NCI-H345 (cell line): ENCODE measurements at places on chromosomes 4 and X.

- no peak for DNase-seq
Observed at GRCh38 chr4:38236003-38236402, 275.8 kb downstream of the PTTG2 start.

- peak; percentile 60 for DNase-seq
Observed at GRCh38 chr4:71586087-71586763, 197.7 kb downstream of the GC start.

GRCh38 chrX:70762285-70762684 lies 146.2 kb downstream of the TEX11 start:
- DNase-seq, result no peak

- peak; percentile 43 for DNase-seq
Observed at GRCh38 chrX:11367609-11368430, 74.6 kb downstream of the AMELX start.

DNA sequence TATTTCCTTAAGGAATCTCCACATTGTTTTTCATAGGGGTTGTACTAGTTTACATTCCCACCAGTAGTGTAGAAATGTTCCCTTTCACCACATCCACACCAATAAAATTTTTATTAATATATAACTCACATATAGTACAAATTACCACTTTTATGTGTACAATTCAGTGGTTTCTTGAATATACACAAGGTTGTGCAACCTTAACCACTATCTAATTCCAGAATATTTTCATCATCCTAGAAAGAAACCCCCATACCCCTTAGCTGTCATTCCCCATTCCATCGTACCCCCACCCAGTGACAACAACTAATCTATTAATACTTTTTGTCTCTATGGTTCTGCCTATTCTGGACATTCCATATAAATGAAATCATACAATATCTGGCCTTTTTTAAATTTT lies 108.3 kb upstream of the USP9X start:
- DNase-seq, result no peak

DNA sequence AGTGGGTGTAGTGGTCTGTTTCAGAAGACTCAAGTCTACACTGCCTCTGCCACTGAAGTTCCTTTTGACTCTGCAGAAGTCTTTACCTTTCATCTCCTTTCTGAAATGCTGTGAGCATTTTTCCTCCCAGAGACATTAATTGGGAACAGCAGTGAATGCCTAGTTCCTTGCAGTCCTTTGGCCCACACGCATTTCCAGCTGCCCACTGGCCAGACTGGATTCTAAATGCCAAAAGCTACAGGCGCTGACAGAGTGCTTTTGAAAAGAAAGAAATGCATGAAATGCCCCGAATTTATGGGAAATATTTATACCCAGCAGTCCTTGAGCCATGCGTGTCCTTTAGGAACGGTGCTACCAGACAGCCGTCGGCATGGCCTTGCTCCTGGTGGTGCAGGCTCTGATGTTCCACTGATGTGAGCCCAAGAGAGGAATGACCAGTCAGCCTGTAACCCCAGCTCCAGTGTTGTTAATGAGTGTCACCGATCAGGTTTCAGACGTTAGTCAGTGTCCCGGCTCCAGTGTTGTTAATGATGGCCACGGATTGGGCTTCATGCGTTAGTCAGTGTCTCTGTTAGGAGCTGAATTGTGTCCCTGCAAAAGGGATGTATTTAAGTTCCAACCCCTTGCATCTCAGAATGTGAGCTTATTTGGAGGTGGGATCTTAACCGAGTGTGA lies 132.6 kb downstream of the TBL1X start:
- DNase-seq, result no peak

DNA sequence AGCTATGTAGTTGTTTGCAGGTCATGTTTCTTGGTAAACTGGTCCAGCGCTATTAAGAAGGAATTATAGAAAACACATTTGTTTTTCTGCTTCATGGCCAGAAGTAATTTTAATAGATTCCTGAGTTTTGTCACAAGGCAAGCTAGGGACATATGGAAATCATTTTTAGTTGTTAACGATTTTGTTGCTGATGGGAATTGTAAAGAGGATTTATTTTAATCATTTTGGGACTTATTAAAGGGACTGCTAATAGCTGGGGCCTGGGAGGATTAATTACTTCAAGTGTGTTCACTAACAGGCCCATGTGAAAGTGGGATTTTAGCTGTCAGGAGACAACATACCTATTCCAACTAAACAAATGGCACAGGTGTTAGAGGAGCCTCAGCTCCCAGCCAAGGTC lies 492.0 kb upstream of the ARX start:
- no peak for DNase-seq

- no peak for DNase-seq
Observed at GRCh38 chr4:141021397-141022110, 111.7 kb downstream of the RNF150 start.

DNA sequence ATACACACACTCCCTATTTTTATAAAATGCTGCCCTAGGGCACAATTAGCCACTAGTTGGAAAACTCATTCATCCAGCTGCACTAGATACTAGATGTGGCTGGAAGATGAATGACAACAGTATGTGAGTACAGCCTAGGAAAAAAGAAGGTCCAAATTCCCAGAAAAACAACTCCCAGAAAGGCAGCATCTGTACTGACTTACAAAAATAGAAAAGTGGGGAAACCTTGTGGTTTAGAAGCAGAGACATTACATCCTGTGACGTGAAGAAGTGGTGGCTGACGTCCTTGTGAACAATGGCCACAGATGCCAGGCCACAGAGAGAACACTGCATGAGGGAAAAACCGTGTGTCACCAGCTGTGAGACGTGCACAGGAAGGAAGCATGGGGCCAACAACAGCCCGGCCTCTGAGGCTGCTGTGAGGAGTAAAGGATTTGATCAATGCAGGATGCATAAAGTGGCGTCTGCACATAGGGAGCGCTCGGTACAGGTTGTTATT lies 81.2 kb downstream of the SPRY1 start:
- no peak for DNase-seq

- no peak for DNase-seq
Observed at GRCh38 chr4:3019145-3019846, 55.0 kb downstream of the HTT-AS start.

GRCh38 chr4:42480717-42481116 lies 83.4 kb downstream of the SHISA3 start:
- no peak for DNase-seq

DNA sequence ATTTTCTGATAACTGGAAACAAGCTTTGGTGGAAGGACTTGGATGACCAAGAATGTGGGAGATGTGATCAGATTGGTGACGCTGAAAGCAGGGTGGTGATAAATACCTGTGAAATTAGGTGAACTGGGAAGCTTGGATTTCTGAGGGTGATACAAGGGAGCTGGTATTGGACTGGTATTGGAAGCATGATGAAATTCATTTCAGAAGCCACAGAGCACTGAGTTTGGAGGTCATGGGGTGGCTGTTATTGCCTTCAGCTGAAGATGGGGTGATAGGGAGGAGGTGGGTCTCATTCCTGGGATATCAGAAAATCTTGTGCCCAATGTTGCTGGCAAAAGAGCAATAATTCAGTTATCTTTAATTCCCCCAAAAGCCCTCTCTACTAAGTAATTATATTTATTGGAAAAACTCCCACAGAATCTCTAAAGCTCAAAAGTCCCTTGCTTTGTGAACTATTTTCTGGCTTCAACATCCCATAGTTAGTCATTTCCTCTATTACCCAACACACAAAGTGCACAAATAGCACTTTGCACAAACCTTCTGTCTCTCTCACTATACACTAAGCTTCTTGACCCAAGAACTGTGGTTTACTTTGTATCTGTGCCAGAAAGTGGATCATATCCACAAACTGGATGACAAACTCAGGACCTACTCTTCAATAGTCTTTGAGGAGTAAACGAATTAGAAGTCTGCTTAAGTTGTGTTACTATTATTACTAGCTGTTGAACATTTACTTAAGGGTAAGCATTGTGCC lies 23.1 kb upstream of the CAMK2D start:
- DNase-seq, result no peak

DNA sequence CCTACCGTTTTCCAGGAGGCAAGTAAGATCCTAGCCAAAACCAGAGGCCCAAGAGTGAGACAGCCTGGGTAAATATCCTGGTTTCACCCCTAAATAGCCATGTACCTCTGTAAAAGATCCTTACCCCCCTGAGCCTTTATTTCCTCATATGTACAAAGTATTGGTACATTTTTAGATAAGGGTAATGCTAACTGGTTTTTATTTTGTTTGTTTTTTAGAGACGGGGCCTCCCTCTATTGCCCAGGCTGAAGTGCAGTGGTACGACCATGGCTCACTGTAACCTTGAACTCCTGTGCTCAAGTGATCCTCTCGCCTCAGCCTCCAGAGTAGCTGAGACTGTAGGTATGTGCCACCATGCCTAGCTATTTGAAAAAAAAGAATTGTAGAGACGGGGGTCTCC lies 29.4 kb downstream of the SERPINA7 start:
- no peak for DNase-seq

DNA sequence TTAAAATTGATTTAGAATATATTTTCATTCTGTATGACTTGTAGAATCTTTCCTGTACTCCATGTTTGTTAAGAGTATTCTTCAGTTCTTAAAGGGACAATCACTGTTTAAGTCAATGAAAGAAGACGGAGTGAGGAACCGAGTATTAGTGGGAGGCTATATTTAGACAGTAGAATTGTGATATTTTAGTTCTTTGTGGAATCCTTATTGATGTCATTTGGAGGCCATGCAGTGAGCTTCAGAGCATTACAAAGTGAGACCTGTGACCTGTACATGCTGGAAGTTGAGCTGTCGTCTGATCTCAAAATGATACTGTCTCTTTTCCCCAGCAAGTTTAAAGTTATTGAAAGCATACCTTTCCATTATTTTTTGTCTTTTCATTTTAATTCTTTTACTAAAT lies 394.7 kb downstream of the GALNTL6 start:
- DNase-seq, result no peak

- peak; percentile 32 for DNase-seq
Observed at GRCh38 chrX:129984111-129984958, 1.9 kb downstream of the BCORL1 start.

DNA sequence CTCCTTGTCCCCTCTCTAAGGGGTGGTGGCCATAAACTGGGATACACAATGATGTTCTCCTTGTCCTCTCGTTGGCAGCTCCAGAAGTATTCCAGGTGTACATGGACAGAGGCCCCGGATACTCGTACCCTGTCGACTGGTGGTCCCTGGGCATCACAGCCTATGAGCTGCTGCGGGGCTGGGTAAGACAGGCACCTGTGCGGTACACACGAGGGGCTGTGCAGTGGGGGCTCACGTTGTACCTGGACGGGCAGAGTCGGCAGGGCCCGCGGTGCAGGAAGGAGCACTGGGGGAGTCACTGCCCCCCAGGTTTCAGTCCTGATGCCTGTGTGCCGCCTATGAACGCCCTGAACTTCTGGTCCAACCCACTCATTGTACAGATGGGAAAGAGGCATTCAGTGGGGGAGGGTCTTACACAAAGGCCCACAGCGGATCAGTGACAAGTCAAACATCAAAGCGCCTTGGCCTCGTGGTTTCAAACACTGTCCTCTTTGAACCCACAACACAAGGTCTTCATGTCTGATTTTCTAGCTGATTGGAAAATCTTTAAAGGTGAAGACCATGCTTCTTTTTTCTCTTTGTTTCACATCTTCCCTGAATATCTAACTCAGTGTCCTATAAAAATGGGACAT lies 261.6 kb downstream of the EVC2 start:
- no peak for DNase-seq

GRCh38 chr4:25687773-25688172 lies 32.1 kb downstream of the SLC34A2 start:
- no peak for DNase-seq

DNA sequence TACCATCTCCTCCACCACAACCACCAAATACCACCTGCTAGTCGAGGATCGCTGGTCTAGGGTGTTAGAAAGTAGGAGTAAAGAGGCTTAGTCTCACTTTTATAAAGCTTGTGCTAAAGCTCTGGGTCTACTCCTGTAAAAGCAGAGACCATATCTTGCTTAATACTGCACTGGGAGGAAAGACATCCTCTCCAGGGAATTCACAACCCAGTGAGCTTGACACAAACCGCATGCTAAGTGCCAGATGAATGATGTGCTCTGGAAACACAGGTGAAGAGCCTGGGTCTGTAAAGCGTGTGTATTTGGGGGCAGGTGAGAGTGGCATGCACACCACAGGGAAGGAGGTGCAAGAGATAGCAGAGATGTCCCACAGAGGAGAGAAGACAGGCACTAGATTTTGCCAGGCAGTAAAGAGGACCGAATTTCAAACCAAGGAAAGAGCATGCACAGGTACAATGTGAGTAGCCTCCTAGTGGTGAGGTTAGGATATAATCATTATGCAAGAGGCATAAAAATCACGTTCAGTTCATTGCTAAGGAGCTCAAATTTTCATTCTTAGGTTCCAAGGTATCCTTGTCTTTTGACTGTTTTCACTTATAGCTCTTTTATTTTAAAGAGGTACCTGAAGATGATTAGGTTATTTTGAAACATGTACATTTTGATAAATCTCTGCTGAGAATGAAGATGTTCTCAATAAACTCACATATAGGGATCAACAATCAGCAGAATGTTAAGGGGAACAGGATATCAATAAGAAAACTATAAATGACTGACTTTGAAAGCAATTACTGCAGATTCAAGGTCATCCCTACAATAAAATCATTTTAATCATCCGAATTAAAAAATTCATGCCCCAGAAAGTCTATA lies 20.7 kb downstream of the TAPT1 start:
- peak; percentile 17 for DNase-seq

DNA sequence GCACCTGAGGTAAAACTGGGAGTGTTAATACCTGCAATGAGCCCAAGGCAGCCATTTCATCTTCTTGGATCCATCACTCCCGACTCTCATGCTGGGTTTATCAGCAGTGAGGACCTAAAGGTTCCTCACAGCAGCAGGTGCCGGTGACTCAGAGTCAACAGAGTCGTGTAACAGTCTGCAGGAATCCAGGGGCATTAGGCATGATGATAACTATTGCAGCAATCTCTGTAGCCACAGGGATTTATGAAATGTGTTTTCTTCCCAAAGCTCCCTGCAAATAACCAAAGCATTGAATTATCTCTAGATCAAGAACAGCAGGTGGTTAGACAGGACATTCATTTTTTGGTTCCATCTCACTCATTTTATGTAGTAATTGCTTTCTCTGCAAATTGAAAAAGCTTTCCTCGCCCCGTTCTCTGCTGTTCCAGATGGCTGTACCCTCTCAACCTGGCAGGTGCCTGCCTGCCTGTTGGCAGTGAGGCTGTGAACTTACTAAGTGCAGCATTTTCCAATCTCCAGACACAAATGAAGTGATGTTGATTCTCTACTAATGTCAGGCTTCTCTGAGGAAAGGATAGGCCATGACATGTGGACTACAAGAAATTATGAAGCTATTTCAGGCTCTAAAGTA lies 48.1 kb upstream of the TSPAN7 start:
- no peak for DNase-seq

DNA sequence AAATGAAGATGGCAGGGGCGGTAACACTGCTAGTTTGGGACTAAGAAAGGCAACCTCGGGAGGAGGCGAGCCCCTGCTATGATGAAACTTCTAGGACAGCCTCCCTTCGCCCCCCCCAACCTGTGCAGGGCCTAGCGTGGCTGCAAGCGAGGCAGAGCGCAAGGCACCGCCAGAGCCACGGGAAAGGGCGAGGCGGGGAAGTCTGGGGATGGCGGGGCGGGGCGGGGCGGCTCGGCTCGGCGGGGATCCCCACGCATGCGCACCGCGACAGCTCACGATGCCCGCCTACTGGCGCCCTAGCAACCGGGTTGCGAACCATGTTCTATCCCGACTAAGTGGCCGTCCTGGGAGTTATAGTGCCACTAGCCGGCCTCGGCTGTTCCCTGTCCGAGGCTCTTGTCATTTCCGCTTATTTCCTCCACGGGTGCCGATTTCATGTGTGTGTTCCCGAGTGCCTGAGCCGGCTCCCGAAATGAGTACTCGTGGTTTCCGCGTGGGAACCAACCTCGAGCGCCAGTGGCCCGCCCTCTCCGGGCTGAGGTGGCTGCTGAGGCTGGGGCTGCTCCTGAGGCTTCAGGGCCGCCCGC lies 28.7 kb upstream of the RBMX start:
- DNase-seq, result peak; percentile 80
